ENCODE measurements at places on chromosomes 1 and 21.

DNA sequence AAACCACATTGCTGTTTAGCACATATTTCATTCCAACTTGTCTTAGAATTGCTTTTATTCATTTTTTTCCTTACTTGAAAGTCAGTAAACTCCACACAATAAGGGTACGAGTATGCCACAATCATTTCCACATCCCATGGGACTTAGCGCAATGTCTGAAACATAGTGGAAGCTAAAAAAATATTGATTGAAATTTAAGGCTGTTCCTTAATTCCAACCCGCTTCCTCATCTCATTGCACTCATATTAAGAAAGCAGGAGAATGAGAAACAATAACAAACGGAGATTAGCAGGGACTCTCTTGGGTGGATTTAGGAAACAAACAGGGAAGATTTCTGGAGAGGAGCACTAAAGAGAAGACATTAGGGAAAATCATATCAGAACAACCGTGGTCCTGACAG lies 39.3 kb upstream of the RGS4 start:
- no peak for DNase-seq

- DNase-seq: no peak
Observed at GRCh38 chr1:230260831-230261230, 165.3 kb downstream of the PGBD5 start.

DNA sequence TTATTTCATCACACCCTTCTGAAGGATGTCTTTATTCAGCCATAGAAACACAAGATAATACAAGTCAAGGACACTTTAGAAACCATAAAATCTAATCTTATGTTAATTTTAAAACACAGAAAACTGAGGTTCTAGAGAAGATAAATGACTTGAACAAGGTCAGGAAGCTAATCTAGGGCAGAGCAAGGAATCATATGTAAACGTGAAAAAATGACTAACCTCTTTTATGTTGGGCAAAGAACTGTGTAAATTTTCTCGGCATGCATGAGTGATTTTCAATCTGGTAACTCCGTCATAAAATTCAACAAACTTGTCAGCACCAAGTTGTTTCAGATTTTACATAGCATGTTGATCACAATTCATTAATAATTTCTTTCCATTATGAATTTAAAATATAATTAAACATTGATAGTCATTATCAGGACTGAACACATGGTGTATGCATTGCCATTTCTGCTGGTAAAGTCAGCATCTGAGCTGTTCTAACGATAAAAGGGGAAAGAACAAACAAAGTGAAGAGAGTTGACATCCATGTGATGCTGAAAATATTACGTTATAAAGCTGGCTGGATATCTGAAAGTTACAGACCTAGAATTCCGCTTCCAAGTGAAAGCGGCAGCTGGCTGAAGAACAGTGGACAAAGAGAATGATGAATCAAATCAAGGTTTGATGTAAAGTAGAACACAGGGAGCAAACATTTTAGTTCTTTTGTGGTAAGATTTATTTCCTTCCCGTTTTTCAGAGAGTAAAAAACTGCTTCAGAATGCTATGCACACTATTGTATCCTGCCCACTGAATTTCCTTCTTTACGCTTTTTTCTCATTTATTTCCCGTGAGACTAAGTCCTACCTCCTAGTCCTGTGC lies 1037.4 kb upstream of the TMPRSS15 start:
- no peak for DNase-seq

DNA sequence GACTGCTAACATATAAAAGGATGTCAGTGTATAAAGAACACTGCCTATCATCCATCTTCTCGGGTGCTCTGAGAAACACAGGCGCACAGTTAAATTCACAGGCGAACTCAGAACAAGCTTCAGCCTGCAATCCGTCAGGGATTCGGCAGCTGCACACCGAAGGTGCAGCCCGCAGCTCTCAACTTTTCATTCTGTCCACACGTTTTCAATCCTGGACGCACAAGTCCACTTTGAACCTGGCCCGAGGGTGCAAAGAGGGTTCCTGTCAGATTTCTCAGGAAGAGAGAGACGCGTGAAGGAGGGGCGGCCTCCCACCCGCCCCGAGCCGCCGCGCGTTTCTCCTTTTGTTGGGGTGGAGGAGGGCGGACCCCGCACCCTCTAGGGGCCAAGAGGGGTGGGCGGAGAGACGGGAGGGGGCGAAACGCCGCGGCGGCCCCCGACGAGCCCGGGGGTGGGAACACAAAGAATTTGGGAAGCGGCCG lies 724 bp downstream of the DOCK7 start:
- DNase-seq: peak; percentile 18

GRCh38 chr1:57848406-57848805 lies 424.5 kb upstream of the DAB1 start:
- DNase-seq: no peak

All from activated naive CD4-positive, alpha-beta T cell treated with anti-CD3 and anti-CD28 coated beads for 36 hours (primary cell).